ENCODE measurements at places on chromosomes 12 and 14. TPM values are rescaled to one million over a fixed set of nuclear protein-coding genes. Genes with fewer than 3 reads are reported as not detected.

CHGA gene
- not detected for total RNA-seq

E2F7 gene
- total RNA-seq = 0.95 TPM

GRCh38 chr12:76216585-76217472 lies 131.4 kb downstream of the BBS10 start:
- no peak for DNase-seq
- H3K4me3 ChIP-seq = no peak overlapping the region
- no peaks in the 10 kb centered on the region for H3K36me3 ChIP-seq

ZNF705A gene
- not detected for total RNA-seq

GRCh38 chr14:77306416-77306815 lies 14.3 kb downstream of the POMT2 start:
- H3K36me3 ChIP-seq = peaks cover 24% of the 10 kb centered on the region
- H3K4me1 ChIP-seq = peaks cover 8% of the 10 kb centered on the region
- H3K4me3 ChIP-seq = no peak overlapping the region
- no peaks in the 10 kb centered on the region for H3K27me3 ChIP-seq
- H3K27ac ChIP-seq = no peak overlapping the region

GRCh38 chr14:89469210-89470198 lies 52.5 kb upstream of the FOXN3 start:
- no peak for DNase-seq
- peaks cover 21% of the 10 kb centered on the region for H3K4me1 ChIP-seq
- H3K4me3 ChIP-seq = no peak overlapping the region
- no peaks in the 10 kb centered on the region for H3K27me3 ChIP-seq

TMEM121 gene
- total RNA-seq = 1.6 TPM

CLEC2B gene
- 19.1 TPM for total RNA-seq

- H3K4me3 ChIP-seq = no peak overlapping the region
- peaks cover 50% of the 10 kb centered on the region for H3K4me1 ChIP-seq
- no peak overlapping the region for H3K27ac ChIP-seq
- peaks cover 3% of the 10 kb centered on the region for H3K36me3 ChIP-seq
- no peaks in the 10 kb centered on the region for H3K27me3 ChIP-seq
These were observed 28.0 kb downstream of the RCOR1 start for GRCh38 chr14:102620413-102620812.

ABCD2 gene
- 1.8 TPM for total RNA-seq

DNA sequence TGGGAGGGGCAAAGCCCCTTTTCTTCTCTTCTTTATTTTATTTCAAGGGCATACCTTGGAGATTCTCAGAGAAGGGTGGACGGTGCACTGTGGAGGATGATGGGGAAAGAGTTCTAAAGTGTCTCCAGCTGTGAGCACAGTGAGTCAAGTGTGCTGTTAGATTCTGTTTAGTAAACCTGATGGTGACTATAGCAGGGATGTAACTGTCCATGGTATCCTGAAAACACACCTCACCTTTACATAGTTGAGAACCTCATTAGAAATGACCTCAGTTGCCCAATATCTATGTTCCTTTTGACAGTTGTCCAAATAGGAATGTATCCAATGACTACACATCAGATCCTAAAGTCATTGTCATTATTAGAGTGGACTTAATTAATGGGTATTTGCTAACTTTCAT lies 38.0 kb downstream of the CNTN1 start:
- no peaks in the 10 kb centered on the region for H3K36me3 ChIP-seq
- no peak for DNase-seq
- H3K4me1 ChIP-seq = no peaks in the 10 kb centered on the region
- no peak overlapping the region for H3K4me3 ChIP-seq
- no peaks in the 10 kb centered on the region for H3K27me3 ChIP-seq

GRCh38 chr14:83331513-83331912 lies 1797.9 kb upstream of the SEL1L start:
- no peaks in the 10 kb centered on the region for H3K27me3 ChIP-seq
- no peaks in the 10 kb centered on the region for H3K36me3 ChIP-seq
- H3K4me3 ChIP-seq = no peak overlapping the region
- H3K4me1 ChIP-seq = no peaks in the 10 kb centered on the region
- H3K27ac ChIP-seq = no peak overlapping the region

GRCh38 chr14:69993326-69993725 lies 114.1 kb downstream of the SMOC1 start:
- no peak overlapping the region for H3K27ac ChIP-seq
- H3K36me3 ChIP-seq = no peaks in the 10 kb centered on the region
- peaks cover 14% of the 10 kb centered on the region for H3K27me3 ChIP-seq
- DNase-seq = no peak
- H3K4me3 ChIP-seq = no peak overlapping the region
- no peaks in the 10 kb centered on the region for H3K4me1 ChIP-seq

DNA sequence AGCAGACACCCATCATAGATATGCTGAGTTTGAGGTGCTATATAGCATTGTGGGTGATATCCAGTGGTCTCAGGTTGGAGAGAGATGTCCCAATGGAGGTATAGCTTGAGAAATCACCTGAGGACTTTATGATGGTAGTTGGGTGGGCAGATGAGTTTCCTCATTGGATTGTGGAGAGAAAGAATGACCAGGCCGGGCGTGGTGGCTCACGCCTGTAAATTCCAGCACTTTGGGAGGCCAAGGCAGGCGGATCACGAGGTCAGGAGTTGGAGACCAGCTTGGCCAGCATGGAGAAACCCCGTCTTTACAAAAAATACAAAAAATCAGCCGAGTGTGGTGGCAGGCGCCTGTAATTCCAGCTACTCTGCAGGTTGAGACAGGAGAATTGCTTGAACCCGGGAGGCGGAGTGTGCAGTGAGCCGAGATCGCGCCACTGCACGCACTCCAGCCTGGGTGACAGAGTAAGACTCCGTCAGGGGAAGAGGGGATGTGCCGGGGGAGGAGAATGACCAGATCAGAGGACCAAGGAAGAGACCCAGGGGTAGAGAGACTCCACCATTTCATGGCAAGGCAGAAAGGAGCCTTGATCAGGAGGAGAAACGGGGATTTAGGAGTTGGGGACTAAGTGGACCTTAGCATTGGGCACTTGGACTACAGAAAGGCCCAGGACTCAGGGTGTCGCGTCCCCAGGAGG lies 757 bp upstream of the PCK2 start:
- peak overlapping the region; percentile 99 for H3K4me3 ChIP-seq
- peak overlapping the region; percentile 99 for H3K27ac ChIP-seq
- H3K36me3 ChIP-seq = peaks cover 28% of the 10 kb centered on the region
- no peak for DNase-seq
- H3K27me3 ChIP-seq = no peaks in the 10 kb centered on the region

NINJ2 gene
- total RNA-seq = 3.6 TPM

GPR135 gene
- 1.5 TPM for total RNA-seq

- H3K36me3 ChIP-seq = no peaks in the 10 kb centered on the region
- peaks cover 4% of the 10 kb centered on the region for H3K4me1 ChIP-seq
- no peak for DNase-seq
- no peak overlapping the region for H3K4me3 ChIP-seq
- H3K27me3 ChIP-seq = peaks cover 17% of the 10 kb centered on the region
These were observed 174.3 kb upstream of the PWP1 start for GRCh38 chr12:107511292-107511691.

DNA sequence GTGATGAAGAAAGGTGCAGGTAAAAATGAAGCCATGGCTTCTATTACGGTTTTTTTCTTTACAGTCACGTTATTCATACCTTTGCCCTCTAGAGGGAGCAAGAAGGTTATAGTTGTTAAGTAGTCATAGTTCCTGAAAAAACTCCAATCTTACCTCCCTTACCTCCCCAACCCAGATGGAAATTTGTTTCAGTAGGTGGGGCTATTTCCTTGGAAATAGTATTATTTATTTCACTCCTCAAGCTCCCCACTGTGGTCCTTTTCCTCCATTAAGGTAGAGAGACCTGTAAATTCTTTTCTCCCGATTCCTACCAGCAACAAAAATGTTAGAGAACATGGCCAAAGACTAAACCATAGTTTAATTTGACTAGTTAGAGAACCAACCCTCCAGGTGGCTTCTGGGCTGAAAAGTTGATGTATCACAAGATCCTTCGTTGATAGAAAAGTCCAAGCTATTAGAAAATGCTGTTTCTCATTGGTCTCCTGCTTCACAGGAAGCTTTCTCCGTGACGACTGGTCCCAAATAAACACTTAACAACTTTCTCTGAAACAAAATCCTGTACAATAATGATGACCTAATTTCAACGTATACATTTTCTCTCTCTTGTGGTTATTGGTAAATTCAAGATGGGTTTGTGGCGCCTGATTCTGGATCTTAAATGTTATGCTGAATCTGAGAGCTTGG lies 43.5 kb downstream of the TMX1 start:
- no peaks in the 10 kb centered on the region for H3K27me3 ChIP-seq
- H3K36me3 ChIP-seq = peaks cover 3% of the 10 kb centered on the region
- H3K27ac ChIP-seq = no peak overlapping the region
- peaks cover 9% of the 10 kb centered on the region for H3K4me1 ChIP-seq
- H3K4me3 ChIP-seq = no peak overlapping the region
- DNase-seq = no peak

PPP1R36 gene
- not detected for total RNA-seq

- H3K4me1 ChIP-seq = no peaks in the 10 kb centered on the region
- H3K4me3 ChIP-seq = no peak overlapping the region
- no peaks in the 10 kb centered on the region for H3K27me3 ChIP-seq
- peaks cover 5% of the 10 kb centered on the region for H3K36me3 ChIP-seq
- no peak for DNase-seq
These were observed 69.7 kb downstream of the CIT start for GRCh38 chr12:119807380-119807779.

DNA sequence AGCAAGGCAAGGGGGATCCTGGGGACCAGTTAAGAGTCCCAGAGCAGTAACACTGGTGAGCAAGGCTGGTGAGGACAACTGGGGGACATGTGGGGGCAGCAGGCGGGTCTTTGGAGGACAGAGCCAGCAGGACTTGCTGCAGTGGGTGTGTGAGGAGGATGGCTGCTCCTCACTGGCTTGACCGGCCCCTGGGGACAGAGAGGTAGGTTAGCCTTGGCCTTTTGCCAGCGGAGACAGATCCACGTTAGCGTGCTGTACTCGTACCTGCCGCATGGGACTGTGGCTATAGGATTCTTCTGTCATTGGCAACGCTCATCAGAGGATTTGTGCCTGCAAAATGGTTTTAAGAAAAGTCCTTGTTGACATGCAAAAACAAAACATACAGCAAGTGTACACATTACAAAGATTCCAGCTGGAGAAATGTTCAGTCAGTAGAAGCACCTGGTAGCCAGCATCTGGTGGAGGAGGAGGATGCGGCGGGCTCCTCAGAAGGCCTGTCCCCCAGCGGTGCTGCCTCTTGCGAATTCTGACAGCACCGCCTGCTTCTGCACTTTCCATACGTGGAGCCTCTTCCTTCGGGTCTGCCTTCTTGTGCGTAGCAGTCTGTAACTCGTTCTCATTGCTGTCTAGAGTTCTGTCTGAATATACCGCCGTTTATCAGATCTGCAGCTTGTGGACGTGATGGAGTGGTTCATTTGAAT lies 91.3 kb downstream of the EP400 start:
- no peaks in the 10 kb centered on the region for H3K27me3 ChIP-seq
- no peaks in the 10 kb centered on the region for H3K4me1 ChIP-seq

GRCh38 chr14:63438065-63438757 lies 105.0 kb downstream of the PPP2R5E start:
- no peaks in the 10 kb centered on the region for H3K27me3 ChIP-seq
- DNase-seq = no peak
- peak overlapping the region; percentile 9 for H3K27ac ChIP-seq
- H3K4me3 ChIP-seq = no peak overlapping the region
- peaks cover 10% of the 10 kb centered on the region for H3K36me3 ChIP-seq

CCDC197 gene
- total RNA-seq = not detected

DNA sequence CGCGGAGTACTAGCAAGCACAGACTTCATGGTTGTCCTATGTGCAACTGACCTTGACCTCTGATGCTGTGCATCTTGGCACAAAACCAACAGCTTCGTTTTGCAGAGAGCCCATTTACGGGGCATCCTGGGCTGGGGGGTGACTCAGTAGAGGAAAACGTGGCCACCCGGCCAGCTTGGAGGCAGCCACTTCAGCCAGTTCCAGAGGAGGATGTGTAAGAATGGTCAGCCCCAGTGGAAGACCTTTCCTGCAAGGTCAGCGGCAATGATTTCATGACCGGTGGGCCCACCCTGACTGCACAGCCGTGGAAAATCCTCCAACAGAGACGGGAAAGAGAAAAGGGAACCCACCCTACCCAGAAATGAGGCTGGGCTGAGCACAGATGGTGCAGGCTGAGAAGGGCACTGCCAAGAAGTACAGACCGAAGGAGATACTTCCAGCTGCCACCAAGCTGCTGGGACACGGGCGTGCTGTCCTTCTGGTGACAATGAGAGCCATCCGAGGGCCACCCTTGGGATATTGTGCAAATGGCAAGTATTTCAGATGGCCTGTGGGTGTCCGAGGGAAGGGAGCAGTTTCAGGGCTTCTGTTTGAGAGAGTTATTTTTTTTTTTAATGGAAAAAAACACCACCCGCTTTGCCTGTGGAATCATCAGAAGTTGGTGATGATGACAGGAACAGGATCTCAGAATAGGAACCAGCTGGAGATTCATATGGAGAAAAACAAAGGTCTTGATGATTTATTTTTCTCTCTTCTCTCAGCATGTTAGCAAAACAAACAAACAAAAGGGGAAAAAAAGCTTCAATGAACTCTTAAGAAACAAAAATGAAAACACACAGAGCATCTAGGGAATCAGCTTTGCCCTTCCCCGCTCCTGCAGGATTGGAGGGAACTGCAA lies 120.2 kb upstream of the RFLNA start:
- DNase-seq = no peak
- no peaks in the 10 kb centered on the region for H3K36me3 ChIP-seq
- no peak overlapping the region for H3K4me3 ChIP-seq
- peaks cover 19% of the 10 kb centered on the region for H3K27me3 ChIP-seq
- no peak overlapping the region for H3K27ac ChIP-seq

DNA sequence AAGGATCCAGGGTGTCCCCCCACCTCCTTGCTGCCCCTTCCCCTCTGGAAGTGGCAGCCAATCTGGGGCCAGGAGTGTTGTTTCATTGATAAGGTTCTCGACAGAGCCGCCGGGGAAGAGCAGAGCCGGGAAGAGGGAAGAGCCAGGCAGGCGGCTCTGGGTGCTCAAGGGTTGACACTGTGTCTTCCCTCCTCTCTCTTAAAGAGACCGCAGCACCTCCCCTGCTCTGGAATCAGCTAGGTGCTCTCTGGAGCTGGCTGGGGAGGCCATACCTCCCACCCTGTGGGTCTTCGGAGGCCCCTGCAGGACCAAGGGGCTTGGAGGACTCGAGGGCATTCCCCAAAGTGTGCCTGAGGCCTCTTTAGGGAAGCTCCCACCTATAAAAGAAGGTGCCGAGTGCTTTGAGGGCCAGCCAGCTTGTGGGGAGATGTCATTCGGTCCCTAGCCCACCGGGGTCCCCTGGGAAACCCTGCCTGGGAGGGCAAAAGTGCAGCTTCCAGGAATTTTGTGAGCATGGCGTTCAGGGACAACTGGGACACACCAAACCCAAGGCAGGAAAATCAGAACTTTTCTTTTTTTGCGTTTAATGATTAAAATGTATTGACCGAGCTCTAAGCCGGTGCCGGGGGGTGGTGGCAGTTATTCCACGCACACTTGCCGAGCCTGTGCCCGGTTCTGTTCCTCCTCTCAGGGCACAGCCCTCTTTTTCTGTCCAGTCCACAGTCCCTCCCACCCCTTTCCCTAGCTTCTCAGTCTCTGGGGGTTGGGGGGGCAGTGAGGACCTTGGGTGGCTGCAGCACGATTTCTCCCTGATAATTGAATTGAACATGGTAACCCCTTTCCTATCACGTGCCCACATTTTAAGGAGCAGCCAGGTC lies 3.0 kb downstream of the SETD1B start:
- no peak for DNase-seq
- no peaks in the 10 kb centered on the region for H3K27me3 ChIP-seq
- H3K27ac ChIP-seq = peak overlapping the region; percentile 90
- H3K4me3 ChIP-seq = peak overlapping the region; percentile 87
- H3K4me1 ChIP-seq = peaks cover 58% of the 10 kb centered on the region

TDRD9 gene
- 3.1 TPM for total RNA-seq

- H3K36me3 ChIP-seq = no peaks in the 10 kb centered on the region
- H3K4me3 ChIP-seq = no peak overlapping the region
- no peaks in the 10 kb centered on the region for H3K27me3 ChIP-seq
- H3K27ac ChIP-seq = no peak overlapping the region
- H3K4me1 ChIP-seq = no peaks in the 10 kb centered on the region
- DNase-seq = no peak
These were observed 430.5 kb downstream of the DPF3 start for GRCh38 chr14:72463291-72463866.

All from activated B cell treated with CpG ODN at 0.5 μM for 24 hours (primary cell).